Activated gamma-delta T cell treated with Interleukin-2 at 50 U/mL for 16 hours (primary cell): ENCODE measurements at places on chromosomes 7 and 10.

GRCh38 chr7:68276725-68277124 is 1280.1 kb downstream of the TYW1 start:
- no peak for DNase-seq

DNA sequence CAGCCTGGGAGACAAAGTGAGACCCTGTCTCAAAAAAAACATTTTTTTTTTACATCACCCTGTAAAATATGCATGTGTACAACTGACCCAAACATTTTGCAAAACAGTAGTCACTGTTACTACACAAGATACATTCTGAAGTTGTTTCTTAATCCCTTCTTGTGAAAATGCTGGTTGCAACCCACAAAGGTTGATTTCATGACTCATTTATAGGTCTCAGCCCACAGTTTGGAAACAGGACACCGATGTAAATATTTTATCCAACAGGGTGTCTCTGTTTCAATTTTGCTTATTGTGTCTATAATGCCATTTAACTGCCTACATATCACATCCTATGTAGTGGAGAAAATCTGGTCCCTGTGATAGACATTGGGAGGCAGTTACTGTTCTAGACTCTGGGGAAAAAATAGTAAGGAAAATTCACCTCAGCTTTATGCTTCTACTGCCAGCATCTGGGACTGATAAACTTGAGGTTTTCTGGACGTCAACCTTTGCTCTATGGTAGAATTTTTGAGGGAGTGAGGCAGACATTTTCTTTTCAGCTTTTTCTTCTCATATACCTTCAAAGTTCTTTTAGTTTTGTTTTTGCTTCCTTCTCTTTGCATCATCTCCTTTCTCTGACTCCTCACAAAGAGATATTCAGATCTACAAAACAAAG is 1.6 kb upstream of the RAB19 start:
- no peak for DNase-seq

DNA sequence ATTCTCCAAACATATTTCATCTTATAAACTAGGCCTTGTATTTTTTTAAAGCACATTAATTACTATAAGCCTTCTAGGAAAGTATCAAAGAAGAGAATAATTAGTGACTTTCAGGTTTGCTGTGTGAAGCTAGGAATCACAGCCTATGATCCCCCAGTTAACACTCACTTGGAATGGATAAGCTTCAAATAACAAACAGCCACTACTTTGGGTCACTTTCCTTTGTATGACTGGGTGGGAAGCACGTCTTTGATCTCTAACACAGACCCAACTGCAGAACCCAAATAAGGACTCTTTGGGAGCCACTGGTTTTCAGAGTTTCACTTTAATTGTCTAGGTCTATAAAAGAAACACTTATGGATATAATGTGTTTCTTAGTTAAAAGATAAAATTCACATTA is 769.3 kb downstream of the MAGI2 start:
- no peak for DNase-seq

DNA sequence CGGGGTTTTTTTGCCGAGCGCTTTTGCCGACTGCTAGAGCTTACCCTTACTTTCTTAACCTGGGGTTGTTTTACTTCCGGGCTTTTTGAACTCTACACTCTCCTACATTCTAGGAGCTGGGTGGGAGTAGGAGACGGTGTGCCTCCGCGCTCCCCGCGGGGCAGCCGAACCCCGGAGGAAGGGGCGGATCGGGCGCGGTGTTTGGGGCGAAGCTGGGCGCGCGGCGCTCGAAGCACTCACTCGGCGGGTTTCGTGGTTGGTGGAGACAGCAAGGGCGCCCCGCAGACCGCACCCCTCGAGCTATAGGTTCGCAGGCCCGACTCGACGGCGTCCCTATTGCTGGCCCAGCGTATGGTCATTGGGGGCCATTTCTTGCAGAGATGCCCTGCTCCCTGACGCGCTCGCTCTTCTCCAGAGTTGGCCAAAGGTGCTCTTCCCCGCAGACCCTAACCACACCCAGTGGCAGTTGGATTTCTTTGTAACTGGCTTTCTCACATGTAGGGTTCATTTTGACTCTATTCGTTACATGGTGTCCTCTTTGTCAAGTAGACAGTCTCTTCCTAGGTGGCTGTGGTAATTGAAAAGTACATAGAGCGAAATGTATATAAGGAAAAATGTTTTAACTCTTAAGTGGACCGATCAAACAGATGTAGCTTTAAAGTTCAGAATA is 364 bp downstream of the ZNF518A start:
- DNase-seq = peak; percentile 70

GRCh38 chr10:102147561-102147960 is 4.6 kb upstream of the NOLC1 start:
- no peak for DNase-seq

GRCh38 chr7:265998-266850 is 23.7 kb upstream of the FOXL3 start:
- DNase-seq = no peak

DNA sequence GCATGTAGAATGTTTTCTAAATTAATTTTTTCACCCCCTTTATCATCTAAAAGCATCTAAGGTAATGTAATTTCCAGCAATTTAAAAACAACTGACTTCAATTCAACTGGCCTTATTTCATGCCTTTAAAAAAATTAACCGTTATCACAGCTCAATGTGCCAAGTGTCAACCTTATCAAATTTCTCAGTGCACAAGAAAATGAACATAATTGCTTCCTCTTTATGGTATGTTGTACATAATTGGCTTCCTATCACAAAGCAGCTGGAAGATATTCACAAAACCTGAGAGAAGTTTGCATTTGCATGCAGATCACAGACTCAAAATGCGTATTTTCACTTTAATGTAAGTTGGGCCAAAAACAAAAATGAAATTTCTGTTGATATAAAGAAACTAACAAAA is 966.4 kb downstream of the GRM8 start:
- DNase-seq = no peak

GRCh38 chr7:142917447-142917846 is 16.1 kb downstream of the TRPV5 start:
- DNase-seq = no peak

- DNase-seq = peak; percentile 3
Observed at GRCh38 chr10:61733358-61733940, 70.7 kb downstream of the CABCOCO1 start.

GRCh38 chr7:141562543-141562942 is 11.3 kb downstream of the AGK start:
- no peak for DNase-seq
